Activated T-cell treated with anti-CD3 and anti-CD28 coated beads, Interleukin-2, amount 50 U/mL, for 24 hours (primary cell): ENCODE measurements at places on chromosomes 6 and 20.
A peak's percentile ranks its signal among the peaks of the same experiment; 100 is the strongest.

DNA sequence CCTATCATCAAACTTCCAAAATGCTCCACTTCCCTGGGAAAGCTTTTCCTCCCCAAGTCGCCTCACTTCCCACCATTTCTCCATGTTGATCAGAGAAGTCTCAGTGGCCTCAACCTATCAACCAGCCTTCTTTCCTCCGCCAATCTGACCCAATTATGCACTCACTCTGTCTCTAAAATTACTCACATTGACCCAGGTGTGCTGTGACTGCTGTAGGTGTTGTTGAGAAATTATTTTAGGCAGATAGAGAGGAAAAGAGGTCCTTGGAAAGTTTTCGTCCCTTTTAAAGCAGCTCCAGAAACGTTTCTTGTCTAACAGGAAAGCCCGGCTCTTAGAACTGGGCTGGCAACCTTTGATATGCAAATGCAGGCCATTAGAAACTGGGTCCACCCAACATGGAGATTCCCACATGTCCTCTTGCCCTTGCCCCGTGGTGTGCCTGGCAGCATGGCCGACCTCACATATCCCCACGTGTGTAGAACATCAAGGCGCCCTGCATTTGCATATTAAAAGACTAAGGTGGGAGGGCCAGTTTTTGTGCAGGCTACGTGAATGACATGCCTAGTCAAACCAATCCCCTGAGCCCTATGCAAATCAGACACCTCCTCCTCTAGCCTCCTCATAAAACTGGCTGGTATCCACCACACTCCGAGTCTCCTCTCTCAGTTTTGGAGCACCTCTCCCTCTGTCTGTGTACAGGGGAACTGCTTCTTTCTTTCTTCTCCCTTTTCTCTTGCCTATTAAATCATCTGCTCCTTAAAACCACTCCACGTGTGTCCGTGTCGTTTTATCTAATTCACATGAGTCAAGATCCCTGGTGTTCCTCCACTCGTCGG, 12.9 kb downstream of the IPCEF1 start:
- DNase-seq = no peak

GRCh38 chr20:40258931-40259330, 430.1 kb downstream of the MAFB start:
- no peak for DNase-seq

- DNase-seq = no peak
Observed at GRCh38 chr6:43712579-43712978, 25.0 kb upstream of the MRPS18A start.

DNA sequence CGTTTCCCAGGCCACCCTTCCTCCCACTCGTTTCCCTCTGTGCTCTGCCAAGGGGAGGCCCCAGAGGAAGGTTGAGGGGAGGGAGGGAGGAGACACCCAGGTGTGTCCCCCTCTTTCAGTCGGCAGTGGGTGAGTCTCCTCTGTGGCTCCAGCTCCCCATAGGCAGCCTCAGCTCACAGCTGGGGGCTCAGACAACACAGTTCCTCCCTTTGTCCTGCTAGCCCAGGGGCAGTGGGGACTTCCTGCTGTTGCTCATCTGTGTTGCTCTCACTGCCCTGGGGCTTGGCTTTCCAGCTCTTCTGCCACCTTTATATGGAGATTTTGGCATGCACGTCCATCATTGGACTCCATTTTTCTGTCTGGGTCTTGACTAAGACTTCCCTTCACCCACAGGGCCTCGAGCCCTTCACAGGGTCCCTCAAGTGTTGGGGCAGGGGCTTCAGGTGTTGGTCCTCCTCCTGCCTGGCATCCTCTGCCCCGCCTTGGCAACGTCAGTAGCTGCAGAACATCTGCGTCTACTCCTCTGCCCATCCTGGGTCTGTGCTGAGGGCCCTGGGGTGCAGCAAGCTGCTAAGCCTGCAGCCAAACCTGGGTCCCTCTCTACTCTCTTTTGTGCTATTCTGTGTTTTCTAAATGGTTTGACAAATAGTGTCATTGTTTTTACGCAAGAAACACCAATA, 190.6 kb upstream of the PMEPA1 start:
- no peak for DNase-seq

GRCh38 chr20:51597389-51598231, 55.1 kb upstream of the NFATC2 start:
- no peak for DNase-seq

GRCh38 chr6:30172681-30173080, 9.3 kb downstream of the TRIM15 start:
- DNase-seq = no peak

DNA sequence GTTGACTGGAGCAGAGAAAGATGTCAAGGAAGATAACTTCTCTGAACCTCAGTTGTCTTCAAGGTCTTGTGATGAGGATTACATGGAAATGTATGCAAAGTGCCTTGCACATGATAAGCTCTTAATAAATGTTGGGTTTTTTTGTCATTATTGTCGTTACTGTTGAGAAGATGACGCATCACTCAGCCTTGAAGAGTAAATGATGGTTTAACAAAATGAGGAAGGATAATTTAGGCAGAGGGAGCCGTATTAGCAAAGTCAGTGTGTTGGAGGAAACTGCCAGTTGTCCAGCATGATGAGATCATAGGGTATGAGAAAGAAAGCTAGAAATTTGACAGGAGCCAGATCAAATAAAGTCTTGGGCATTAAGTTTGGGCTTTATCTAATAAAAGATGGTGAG, 8.8 kb upstream of the SUPT3H start:
- no peak for DNase-seq

DNA sequence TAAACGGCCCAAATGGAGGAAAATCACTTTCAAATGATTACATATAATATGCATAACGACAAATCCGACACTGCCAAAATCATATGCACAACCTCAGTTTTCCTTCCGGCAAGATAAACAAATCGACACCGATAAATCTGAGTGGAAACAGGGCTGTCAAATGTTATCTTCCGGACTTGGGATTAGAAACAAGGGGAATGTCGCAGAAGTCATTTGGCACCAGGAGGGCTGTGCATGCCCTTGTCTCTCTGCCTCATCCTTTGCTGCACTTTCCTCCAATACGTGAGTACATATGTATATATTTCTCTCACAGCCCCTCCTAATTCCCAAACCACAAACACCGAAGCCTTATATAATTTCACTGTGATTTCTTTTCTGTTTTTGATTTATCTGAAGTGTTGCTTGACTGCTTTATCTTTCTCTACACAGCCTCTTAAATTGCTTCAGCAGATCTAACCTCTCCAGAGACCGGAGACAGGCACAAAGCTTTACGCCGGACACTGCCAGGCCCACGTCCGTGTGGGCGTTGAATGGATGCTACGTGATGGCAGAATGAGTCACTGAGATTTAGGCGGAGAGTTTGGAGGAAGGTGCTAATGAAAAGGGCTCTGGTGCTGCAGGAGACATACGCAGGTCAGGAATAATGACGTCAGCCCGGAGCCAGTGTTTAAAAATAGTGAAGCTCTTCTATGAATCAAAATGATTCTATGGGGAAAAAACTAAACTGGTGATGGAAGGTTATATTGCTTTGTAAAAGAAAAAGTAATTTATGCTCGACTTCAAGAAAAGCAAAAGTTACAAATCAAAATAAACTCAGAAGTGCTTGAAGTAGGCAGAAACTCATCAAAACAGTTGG, 21.0 kb upstream of the PRELID3B start:
- DNase-seq = no peak

DNA sequence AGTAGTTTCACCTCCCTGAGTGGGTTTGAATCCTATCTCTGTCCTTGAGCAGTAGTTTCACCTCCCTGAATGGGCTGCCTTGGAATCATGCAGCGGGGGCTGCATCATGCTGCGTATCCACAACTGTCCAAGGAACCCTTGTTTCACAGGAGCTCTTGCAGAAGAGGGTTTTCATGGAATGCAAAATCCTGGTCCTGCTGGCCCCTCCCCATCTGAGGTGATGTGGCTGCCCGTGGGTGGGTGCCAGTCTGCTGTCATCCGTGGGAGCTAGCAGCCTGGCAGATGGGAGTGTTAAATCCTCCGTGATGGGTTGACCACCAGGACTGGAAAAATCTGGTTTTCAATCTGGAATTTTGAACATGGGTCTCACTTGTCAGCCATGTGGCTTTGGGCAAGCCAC, 21.7 kb downstream of the ZBP1 start:
- DNase-seq = no peak

GRCh38 chr6:169886631-169887227, 135.3 kb downstream of the ERMARD start:
- DNase-seq = no peak

GRCh38 chr6:141252828-141253608, 879.7 kb upstream of the GJE1 start:
- no peak for DNase-seq

- no peak for DNase-seq
Observed at GRCh38 chr20:43899274-43900120, 15.2 kb upstream of the TOX2 start.

DNA sequence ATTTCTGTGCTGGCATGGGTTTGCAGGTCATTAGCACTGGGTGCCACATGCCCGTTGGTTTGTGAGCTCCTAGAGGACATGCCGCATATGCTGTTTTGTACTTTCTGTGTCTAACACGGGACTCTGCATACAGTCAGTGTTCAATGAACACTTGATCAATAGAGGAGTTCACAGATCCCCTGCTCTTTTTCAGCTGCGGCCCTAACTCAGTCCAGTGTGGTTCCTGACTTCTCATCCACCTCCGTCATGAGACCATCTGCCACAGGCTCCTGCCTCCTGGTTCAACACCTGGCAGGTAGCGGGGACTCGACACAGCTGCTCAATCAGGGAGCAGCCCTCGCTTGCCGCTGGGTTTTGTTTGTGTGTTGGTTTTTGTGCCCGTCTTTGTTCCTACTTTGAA, 13.8 kb upstream of the BMP7 start:
- no peak for DNase-seq

- no peak for DNase-seq
Observed at GRCh38 chr6:17721671-17722070, 14.9 kb upstream of the NUP153 start.

GRCh38 chr20:24131281-24131680, 142.7 kb upstream of the GGTLC1 start:
- no peak for DNase-seq

DNA sequence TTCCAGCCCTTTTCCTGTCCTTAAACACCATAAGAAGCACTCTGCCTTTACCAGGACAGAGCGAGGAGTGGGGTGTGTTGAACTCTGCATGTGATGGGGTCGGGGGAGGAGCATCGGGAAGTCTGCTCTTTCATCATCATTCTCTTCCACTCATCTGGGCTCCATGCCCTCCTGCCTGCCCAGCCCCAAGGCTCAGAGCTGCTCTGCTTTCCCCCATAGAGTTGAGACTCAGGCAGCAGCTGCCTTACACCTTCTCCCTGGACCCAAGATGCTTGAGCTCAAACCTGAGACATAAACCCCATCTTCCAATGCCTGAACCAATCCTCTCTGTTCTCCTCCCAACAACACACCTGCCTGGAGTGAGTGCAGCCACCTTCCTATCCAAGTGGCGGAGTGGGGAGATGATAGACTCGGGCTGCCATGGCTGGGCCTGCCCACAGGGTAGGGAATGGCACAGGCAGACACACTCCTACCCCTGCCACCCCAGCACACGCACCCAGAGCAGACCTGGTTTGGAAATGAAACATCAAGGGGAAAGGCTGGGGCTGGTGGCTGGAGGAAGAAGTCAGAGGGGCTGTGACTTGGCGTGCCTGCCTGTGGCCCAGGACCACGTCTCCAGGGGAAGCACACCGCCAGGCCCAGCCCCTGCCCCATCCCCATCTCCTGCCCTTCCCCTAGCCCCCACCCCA, 28.4 kb downstream of the TFEB start:
- DNase-seq = peak; percentile 62

DNA sequence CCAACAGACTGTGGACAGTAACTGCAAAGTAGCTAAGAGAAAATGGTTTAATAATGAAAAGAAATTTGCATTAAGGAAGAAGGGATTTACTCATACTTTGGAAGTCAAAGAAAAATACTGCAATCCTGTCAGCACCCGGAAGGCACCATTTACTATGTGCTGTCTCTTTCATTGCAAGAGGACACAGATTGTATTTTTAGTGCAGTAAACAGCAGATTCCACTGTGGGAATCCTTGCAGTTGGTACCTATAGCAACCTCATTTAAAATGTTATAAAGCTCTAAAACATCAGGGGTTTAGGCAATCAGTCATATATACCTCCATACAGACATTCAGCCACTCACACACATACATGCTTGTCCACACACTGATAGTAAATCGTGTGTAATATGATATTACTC, 346.8 kb downstream of the PKHD1 start:
- no peak for DNase-seq

DNA sequence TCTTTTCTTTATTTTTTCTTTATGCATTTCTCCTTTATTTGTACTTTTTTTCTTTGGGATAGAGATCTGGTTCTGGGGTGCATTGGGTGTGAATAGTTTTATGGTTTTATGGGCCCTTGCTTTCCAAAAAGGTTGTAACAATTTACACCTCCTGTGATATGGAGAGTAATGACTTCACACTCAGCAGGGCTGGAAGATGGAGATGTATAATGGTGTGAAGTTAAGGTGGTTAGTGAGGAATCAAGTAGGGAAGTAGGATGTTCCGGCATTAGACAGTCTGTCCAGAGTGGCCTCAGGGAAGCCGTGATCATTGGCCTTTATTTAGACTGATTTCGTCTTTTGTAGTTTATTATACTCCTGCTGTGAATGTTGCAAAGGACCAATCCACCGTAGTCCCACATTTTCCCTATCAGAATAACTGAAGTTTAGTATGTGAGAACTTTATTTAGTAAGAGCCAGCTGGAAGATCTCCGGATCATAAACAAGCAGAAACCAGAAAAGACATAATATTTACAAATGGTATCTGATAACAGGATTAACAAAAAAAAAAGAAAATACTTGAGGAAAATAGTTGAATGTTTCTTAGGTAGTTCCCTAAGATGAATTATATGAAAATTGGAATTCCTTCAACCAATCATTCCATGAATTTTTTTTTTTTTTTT, 255.5 kb downstream of the TBC1D7 start:
- no peak for DNase-seq

DNA sequence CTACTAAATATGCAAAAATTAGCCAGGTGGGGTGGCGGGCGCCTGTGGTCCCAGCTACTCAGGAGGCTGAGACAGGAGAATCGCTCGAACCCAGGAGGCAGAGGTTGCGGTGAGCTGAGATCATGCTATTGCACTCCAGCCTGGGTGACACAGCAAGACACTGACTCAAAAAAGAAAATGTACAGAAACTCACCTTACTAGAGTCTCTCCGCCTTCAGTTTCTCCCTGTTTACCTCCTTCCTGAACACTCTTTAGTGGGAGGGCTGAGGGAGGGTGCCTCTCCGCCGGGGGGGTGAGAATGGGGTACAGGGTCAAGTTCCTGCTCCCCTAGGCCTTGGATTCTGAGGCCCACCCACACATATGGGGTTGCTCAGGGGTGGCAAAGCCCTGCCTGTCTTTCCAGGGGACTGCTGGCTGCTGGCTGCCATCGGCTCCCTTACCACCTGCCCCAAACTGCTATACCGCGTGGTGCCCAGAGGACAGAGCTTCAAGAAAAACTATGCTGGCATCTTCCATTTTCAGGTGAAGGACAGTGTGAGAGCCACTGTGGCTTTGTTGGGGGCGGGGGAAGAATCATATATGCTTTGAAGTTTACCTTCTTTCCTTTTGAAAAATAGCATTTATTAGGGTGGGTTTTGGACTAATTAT, 13.4 kb downstream of the CAPN11 start:
- DNase-seq = no peak

DNA sequence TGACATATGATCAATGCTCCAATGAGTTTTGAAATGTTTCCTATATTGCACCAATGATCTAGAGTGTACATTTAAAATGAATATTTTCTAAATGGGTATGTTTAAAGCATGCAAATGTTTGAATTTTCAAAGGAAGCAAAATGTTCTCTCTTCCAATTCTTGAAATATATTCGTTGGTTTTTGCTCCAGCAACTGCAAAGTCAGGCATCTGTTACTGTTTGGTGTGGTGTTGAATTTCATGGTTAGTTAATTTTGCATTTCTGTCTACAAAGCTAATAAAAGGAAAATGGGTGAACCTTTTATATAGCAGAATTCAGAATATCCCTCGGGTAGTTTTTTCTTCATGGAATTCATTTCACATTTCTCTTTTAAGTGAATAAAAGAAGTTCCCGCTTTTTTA, 1018.3 kb downstream of the GRIK2 start:
- DNase-seq = no peak
